ENCODE measurements at places on chromosomes 3 and 15.
A peak's percentile ranks its signal among the peaks of the same experiment; 100 is the strongest.

DNA sequence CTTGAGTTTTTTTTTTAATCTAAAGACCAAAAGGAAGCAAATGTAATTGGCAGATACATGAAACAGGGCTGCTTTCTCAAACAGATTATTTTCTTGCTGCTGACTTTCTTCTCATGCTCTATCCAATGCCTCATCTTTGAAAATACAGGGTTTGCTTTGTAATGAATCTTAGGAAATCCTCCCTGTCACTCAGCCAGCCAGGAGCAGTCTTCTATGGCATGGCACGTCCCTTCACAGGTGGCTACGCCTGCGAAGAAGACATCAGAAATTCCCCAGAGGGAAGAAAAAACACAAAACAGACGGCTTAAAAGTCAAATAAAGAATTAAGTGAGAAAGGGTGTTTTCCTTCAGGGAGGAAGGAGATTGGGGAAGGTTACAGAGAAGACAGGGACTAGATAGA is 242.5 kb downstream of the IGSF11 start:
- no peak for DNase-seq

DNA sequence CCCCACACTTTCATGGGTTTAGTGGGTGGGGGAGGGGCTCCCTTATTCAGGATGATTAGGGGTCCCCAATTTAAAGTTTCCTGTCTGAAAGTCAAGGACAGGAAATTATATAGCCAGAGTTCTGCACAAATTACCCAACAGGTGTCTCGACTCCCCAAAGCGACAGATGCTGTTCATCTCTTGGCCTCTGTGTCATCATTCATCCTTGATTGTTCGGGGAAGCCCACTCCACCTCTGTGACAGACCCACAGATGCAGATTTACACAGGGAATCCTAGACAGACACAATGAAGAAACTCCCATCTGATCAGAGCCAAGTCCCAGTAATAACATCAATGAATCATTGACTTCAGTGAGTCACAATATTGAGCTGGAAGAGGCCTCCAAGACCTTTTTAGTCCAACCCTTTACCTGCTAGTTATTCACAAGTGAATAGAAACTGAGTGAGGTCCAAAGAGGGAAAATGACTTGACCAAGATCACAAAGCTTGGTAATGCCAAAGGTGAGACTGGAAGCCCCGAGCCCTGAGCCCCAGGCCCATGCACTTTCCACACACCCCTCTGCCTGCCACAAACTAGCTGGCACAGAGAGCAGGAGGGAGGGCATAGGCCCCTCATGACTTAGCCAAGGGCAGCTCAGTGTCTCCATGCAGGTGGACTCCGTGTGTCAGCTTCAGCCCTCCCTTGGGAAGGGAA is 7.9 kb upstream of the SRP14 start:
- DNase-seq, result peak; percentile 63

GRCh38 chr3:192914848-192915247 is 2.8 kb downstream of the MB21D2 start:
- no peak for DNase-seq

GRCh38 chr15:27087651-27088583 is 116.9 kb downstream of the GABRG3 start:
- DNase-seq, result no peak

- no peak for DNase-seq
These were observed 279.3 kb upstream of the LRRFIP2 start for GRCh38 chr3:37453393-37454389.

DNA sequence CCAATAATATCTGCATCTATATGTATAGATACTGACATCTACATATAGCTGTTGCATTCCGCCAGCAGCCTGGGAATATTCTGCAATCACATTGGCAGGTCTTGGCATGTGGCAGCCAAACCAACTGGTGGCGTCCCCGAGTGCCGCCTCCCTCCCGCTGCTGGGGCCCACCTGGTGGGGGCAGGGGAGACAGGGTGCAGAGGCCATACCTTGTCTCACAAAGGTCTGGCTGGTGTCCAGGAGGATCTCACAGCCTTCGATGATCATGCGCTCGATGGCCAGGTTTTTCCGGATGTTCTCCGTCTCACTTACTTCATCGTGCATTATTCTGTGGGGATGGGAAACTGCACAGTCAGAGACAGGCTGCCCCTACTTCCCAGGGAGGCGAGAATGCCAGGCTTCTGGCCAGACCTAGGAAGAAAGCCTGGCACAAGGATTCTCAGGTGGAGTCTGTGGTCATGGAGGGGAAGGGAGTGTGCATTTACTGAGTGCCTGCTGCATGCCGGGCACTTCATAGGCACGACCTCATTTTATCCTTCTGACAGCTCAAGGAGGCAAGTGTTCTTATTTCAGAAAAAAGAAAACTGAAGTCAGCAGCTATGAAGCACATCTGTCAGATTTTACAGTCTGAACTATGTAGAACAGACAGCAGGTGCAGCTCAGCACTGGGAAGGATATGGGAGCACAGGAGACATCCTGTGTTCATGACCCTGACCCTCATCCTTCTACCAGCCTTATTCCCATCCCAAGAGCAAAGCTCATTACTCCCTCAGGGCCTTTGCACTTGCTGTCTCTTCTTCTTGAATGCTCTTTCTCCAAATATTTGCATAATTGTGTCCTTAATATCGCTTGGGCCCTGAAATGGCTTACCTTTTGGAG is 62.8 kb downstream of the RASGRF1 start:
- DNase-seq, result no peak

GRCh38 chr3:139519998-139520737 is 19.4 kb downstream of the RBP1 start:
- no peak for DNase-seq

DNA sequence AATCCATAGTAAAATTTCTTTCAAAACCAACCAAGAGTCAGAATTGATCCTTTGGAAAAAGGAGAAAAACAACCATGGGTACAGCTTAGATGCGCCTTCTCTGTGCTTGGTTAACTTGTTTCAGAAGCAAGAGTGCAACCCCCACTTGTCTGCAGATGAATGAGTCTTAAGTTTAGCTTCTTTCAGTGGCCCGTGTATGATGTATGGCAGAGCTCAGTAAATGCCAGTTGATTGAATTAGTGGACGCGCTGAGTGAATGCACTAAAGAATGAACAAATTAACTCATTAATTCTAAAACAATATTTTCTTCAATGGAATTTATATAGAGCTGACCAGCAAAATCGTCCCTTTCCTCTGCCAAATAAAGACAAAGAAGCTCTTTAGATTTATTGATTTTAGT is 67.0 kb upstream of the ARHGEF3 start:
- DNase-seq, result no peak

DNA sequence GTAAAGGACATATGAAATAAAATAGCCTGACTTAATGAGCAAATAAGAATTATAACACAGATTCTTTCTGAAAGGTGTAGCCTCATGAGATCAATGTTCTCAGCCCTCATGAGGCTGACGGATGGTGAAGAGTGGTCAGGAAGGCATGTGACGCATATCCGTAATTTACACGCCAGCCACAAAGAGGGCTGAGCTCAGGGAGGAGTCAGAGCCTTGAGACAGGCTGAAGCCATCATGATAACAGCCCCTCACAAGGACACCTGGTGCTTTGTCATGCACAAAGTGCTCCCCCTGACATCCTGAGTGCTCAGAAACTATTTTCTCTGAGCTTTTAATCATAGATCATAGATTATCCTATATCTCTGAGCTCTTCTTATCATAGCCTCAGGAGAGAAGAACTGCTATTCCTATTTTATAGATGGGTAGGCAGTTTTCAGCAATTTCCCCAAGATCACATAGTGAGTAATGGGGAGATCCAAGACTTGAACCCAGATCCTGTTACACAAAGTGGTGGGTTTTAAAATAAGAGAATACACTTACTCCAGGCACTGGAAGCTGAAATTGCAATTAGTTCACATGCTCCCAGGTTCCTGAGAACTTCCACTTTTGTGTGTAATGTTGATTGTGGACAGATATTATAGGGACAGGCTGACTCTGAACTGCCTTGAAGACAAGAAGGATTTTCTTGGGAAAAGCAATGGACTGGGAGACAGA is 267.1 kb downstream of the RPLP1 start:
- DNase-seq, result no peak

DNA sequence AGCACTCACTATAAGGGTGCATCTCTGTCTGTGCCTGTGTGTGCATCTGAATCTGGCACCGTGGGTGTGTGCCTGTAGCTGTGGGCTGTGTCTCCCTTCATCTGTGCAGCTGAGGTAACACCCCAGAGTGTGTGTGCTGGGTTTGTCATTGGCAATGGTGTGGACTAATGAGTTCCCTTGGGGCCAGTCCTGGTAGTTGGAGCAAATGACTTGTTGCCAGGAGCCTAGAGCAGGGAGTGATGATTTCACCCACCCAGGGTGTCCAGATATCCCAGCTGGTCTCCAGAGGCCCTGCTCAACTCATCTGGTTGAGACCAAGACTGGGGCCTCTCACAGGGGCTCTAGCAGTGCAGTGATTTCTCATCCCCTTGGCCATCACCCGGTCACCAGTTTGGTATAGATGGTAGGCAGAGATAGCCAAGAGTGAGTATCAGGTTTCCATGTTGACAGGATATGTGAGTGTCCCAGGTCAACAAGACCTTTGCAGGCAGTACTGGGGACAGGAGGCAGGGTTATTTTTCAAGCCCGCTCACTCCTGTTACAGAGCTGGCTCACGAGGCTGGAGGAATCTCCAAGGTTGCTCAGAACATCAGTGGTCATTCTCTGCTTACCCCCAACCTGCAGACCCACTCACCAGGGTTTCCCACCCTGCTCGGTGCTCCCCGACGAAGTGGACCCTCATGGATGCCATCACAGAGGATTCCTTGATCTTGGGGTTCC is 4.1 kb upstream of the HDAC11 start:
- no peak for DNase-seq

- no peak for DNase-seq
These were observed 6.7 kb downstream of the COPS2 start for GRCh38 chr15:49148727-49149126.

- no peak for DNase-seq
These were observed 245.0 kb downstream of the NTRK3 start for GRCh38 chr15:88011533-88011932.

DNA sequence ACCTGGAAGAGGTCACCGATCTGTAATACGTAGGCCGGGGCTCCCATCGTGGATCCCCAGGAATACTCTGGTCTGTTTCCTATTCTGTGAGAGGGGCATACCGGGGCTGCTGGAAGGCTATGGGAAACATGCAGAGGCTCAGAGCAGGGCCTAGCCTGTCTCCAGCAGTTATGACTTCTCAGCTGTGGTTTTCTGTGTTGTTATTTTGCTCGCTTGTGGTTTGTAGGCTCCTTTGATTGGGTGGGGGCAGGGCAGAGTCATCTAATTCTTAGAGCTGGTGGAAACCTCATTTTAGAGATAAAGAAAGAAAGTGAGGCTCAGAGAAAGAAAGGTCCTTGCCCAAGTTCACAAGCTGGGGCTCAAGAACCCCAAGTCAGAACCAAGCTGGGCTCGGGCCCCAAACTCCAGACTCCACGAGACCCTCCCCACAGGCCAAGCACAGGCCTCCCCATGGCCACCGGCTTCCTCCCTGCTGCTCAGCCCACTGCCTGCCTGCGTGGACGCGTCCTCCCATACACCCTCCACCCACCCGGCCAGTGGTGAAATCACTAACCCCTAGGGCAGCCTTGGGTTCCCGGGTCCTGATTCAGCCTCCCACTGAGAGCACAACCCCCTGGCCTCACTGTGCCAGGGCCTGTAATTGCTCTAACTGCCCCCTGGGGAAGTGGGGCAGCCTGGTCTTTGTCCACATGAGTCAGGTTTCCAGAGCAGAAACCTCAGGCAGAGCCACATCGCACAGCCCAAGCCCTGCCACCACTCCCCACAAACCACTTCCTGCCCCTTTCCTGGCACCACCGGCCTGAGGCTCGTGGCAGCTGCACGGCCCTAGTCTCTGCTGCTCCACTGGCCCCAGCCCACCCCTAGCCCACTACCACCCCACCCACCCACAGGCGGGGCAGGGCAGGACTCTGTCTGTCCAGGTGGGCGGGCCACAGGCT is 270.8 kb downstream of the UACA start:
- DNase-seq, result peak; percentile 77

- DNase-seq, result peak; percentile 54
These were observed 9.2 kb upstream of the SEMA4B start for GRCh38 chr15:90191794-90192509.

DNA sequence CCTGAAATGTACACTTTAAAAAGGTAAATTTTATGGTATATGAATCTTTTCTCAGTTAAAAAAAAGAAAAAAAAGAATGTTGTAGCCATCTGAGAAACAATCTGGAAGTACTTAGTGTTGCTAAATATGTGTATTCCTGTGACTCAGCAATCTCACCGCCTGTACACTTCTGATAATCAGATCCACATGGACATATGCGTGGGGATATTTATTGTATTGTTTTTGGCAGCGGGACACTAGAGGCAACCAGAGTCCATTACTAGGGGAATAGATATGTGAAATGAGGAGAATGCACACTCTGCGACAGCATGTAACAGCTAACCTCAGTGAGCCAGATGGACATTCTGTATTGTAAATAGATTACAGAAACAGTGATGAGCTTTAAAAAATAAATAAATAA is 65.4 kb downstream of the AQP9 start:
- no peak for DNase-seq

GRCh38 chr3:53650424-53650823 is 156.0 kb downstream of the CACNA1D start:
- no peak for DNase-seq

- no peak for DNase-seq
These were observed 190.7 kb upstream of the CNTN6 start for GRCh38 chr3:901953-902778.

DNA sequence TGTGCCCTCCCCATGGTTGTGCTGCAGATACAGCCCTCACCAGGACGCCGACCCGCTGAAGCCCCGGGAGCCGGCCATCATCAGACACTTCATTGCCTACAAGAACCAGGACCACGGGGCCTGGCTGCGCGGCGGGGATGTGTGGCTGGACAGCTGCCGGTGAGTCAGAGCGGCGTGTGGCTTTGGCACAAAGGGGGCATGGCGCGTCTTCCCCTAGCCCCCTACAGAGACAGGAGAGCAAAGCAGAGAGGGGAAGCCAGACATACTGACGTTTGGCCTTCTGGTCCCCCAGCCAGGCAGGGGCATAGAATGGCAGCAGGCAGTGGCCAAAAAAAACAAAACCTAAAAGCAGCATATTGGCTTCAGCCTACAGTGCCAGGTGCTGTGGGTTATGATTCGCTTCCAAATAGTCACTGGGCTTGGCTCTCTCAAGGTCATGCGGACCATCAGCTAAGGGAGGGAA is 64.0 kb downstream of the MESD start:
- DNase-seq, result no peak

DNA sequence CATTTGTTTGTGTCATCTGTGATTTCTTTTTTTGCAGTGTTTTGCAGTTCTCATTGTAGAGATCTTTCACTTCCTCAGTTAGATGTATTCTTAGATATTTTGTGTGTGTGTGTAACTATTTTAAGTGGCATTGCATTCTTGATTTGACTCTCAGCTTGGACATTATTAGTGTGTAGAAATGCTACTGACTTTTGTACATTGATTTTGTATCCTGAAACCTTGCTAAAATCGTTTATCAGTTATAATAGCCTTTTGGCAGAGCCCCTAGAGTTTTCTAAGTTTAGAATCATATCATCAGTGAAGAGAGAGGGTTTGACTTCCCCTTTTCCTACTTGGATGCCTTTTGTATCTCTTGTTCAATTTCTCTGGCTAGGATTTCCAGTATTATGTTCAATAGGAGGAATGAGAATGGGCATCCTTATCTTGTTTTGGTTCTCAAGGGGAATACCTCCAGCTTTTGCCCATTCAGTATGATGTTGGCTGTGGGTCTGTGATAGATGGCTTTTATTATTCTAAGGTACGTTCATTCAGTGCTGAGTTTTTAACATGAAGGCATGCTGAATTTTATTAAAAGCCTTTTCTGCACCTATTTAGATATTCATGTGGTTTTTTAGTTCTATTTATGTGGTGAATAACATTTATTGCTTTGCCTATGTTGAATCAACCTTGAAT is 211.7 kb downstream of the MBNL1 start:
- no peak for DNase-seq
